Activated T-cell treated with anti-CD3 and anti-CD28 coated beads, Interleukin-2, amount 50 U/mL, for 4 hours (primary cell): ENCODE measurements at places on chromosomes 11 and 22. TPM values are rescaled to one million over a fixed set of nuclear protein-coding genes. Genes with fewer than 3 reads are reported as not detected.

Gene MOGAT2
- 0.13 TPM for total RNA-seq

- DNase-seq = no peak
Observed at GRCh38 chr11:68354148-68354872, 41.9 kb downstream of the LRP5 start.

- no peak for DNase-seq
Observed at GRCh38 chr11:9509041-9509440, 48.2 kb downstream of the ZNF143 start.

DNA sequence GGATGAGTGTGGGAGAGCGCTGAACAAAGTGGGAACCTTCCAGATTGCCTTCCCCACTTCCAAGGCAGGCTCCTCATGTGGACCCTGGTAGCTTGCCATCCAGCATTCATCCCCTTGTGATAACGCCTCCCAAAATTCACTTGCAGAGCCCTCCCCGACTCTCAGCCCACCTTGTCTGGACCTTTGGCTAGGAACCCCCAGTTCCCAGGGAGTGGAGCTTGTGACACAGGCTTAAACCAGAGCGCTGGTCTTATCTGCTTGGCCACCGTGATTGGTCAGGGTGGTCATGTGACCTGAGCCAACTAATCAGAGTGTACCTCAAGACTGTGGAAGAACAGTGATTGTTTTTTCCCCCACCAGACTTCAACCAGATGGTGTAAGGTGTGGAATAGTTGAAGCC, 9.6 kb upstream of the SLC35C1 start:
- no peak for DNase-seq

DNA sequence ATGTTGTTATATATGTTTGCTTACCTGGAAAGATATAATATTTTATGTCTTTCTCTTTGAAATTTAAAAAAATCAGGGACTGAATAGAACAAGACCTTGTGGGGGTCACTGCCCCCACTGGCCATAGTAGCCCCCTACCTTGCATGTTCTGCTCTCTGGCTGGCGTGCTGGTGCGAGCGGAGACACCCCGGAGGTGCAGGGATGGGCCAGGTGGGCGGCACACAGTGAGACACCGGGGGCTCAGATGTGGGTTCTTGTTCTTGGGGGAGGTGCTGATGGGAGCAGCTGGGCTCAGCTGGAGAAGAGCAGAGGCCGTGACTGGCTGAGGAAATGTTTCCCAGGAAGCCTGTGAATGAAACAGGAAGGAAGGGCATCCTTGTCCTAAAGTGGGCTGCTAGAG, 20.2 kb downstream of the GAB4 start:
- DNase-seq = no peak

DNA sequence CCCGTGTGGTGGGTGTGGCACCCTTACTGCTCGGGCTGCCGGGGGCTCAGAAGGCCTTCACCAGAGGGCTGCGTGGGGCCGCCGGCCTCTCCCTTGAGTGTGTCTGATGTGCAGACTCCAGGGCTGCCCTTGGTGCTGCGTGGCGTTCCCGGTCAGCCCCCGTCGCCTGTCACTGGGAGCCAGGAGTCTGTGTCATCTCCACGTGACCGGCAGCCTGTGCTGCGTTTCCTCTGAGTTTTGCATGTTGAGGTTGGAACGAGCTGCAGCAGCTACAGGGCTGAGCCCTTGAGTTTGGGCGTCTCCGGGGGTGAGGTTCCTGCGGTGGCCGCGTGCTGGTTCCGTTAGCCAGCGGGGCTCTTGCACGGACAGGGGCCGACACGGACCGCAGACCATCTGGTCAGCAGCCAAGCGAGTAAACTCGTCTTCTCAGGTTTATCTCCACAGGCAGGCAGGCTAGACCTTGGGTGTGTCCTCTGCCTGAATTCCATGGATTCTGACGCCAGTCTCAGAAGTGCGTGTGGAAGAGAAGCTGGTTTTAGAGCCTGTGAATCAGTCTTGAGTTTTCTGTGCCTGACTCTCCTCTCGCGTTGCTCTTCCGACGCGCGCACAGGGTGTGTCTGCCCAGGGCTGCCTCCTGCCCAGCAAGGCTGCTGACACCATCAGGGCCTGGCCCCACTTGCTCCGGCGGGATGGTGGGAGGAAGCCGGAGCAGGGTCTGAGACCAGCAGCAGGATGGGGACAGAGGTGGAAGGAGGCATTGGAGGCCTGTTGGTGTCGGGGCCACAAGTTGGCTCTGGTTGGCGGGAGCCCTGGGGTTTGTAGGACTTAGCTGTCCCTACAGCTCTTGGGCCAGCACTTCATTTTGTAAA, 10.5 kb downstream of the PTDSS2 start:
- DNase-seq = no peak

Gene TUBA8
- total RNA-seq = 3.9 TPM

Gene PLAAT2
- not detected for total RNA-seq

GRCh38 chr11:11660363-11660740, 38.5 kb upstream of the GALNT18 start:
- DNase-seq = no peak

Gene ELMOD1
- total RNA-seq = not detected

Gene FLRT1
- total RNA-seq = not detected

GRCh38 chr11:22193348-22194051, 615 bp downstream of the ANO5 start:
- DNase-seq = no peak

- DNase-seq = no peak
Observed at GRCh38 chr11:12235947-12236743, 125.8 kb downstream of the MICAL2 start.

GRCh38 chr11:114197799-114198500, 98.2 kb upstream of the NNMT start:
- DNase-seq = no peak
